Neural crest cell (in vitro differentiated cells): ENCODE measurements at places on chromosomes 11 and 22. TPM values are rescaled to one million over a fixed set of nuclear protein-coding genes. Genes with fewer than 3 reads are reported as not detected.

- DNase-seq = no peak
These were observed 76.2 kb downstream of the BRD1 start for GRCh38 chr22:49751318-49751965.

GRCh38 chr11:65489035-65489705, 9.7 kb upstream of the MALAT1 start:
- DNase-seq = no peak

GRCh38 chr11:94504689-94505293, 7.5 kb upstream of the C11orf97 start:
- no peak for DNase-seq

The IL17REL gene
- total RNA-seq = 0.07 TPM in 1 of 2 replicates, not detected in the other

- no peak for DNase-seq
These were observed 165.7 kb downstream of the INSC start for GRCh38 chr11:15280393-15280792.

DNA sequence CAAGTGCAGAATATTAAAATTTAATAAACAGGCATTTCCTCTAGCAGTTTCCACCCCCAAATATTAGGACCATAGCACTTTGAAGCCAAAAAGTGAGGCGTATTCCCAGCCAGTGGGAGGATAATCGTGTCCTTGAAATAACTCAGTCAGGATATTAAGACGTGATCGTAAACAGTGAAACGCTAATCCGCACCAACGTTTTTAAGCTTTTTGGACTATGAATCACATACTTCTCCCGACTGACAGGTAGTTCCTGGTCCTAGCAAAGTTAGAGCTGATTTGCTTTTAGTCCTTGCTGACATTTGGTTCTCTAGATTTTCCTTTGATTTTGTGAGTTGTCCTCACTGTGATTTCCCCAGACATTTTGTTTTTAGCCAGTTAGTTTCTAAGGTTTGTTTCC, 197.1 kb upstream of the ARHGAP20 start:
- no peak for DNase-seq

The PANX3 gene
- total RNA-seq = not detected in 2 replicates

DNA sequence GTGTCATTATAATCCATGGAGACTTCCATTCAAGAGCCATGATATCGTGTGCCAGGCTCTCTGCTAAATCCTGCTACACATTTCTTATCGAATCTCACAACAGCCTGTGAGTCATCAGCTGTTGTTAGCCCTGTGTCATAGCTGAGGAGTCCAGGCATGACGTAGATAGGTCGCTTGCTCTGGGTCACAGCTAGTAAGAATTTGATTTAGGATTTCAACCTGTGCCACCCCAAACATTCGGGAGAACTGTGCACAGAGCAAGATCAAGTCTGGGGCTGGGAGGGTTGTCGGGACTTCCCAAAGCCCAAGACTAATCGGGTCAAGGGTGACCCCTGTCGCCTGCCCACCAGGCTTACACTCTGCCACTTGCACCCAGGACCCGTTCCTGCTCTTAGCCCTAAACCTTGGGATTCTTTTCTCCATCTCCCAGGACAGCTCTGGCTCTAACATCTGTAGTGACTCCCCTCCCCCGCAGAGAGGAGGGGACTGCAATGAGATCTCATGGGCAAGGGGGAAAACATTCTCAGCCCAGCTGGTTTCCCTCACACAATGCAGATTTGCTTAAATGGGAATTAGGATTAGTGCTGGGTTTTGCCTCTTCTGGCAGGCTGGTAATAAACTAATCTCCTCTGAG, 34.3 kb downstream of the TSPAN18 start:
- no peak for DNase-seq

- DNase-seq = no peak
These were observed 28.9 kb downstream of the RAB39A start for GRCh38 chr11:107957109-107957588.

The OR10A5 gene
- total RNA-seq = not detected in 2 replicates

- DNase-seq = no peak
These were observed 65.7 kb downstream of the ABTB2 start for GRCh38 chr11:34292111-34292510.

- no peak for DNase-seq
These were observed 12.7 kb downstream of the RPL3 start for GRCh38 chr22:39306456-39307361.

GRCh38 chr11:79102840-79103239, 338.0 kb downstream of the TENM4 start:
- no peak for DNase-seq

The ALDH3B1 gene
- total RNA-seq = 0.23 and 0.35 TPM in 2 replicates

The MMP3 gene
- total RNA-seq = not detected in 2 replicates

- DNase-seq = peak; percentile 30
These were observed 67.2 kb upstream of the BMAL1 start for GRCh38 chr11:13210424-13210823.

The TRIM21 gene
- 10.5 and 10.6 TPM in 2 replicates for total RNA-seq

The CD3D gene
- total RNA-seq = not detected in 2 replicates

- no peak for DNase-seq
These were observed 208.9 kb downstream of the OPCML start for GRCh38 chr11:133323354-133323753.

The KRTAP5-2 gene
- total RNA-seq = not detected in 2 replicates
